ENCODE measurements at places on chromosomes 4 and X.
A peak's percentile ranks its signal among the peaks of the same experiment; 100 is the strongest.

GRCh38 chrX:154091678-154092077 is 5.8 kb downstream of the MECP2 start:
- DNase-seq, result no peak

DNA sequence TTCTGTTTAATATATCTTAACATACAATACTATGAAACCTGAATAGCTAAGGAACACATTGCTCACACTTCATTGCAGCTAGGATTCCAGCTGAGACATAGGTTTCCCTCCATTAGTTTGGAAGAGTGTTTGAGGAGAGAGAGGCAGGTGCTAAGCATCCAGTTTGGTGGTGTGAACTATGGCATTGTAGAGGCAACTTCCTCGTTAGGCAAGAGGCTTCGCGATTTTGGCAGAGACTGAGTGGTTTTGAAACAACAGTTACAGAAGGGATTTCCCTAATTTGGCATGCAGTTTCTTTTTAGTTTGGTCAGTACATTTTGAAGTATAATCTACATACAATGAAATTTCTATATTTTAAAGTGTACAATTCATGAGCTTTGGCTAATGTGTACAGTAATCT is 117.1 kb upstream of the BMP3 start:
- no peak for DNase-seq

DNA sequence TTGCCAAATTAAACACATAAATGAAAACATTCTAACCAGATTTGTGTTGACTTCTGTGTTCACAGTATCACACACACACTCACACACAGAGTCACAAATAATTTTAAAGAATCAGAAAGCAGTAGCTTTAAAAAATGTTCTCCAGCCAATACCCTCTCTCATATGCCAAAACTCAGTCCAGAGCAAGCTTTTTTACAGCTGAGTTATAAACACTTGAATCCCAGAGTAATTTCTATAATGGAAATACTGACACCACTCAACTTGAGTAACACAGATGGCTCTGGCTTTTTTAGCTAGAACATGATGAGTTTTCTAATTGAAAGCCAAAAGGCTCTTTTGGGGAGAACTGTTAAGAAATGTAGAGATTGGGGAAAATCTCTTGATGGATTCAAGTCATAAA is 100.8 kb downstream of the DOCK11 start:
- no peak for DNase-seq

DNA sequence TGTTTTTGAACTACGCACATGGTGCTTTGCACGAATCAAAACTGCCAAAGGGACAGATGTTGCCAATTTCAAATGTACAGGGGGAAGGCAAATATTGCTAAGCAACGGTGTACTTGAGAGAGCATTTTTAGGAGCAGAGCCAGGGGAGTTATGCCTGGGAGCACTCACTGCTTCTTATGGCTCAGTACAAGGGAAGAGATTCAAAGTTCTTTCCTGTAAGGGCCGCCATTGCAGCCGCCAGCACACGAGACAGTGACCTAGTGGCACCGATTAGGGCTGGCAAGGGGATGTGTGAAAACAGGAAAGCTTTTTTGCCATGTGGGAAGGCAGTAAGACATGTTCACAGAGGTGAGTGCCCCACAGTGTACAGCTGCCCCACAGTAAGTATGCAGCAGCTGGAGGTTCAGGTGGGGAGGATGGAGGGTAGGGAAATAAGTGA is 133.8 kb downstream of the AFF1 start:
- DNase-seq, result no peak

DNA sequence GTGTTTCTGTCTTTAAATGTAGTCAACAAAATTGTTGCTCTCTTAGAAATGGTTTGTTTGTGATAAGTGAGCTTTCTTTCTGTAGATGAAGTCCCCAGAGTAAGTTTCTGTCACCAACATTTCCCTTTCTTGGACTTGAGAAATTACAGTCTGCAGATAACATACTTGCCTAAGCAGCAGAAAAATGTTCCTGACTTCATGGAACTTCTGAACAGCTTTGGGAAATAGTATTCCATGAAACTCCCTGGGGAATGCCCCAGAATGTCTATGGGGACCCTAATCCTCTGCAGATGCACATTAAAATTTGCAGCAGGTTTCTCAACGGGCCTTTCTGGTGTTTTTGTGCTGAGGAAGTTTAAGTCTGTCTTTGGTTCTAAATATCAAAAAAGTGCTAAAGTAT is 38.6 kb upstream of the NEIL3 start:
- no peak for DNase-seq

- peak; percentile 52 for DNase-seq
Measured at GRCh38 chr4:52659001-52659721, at the start of gene USP46. Gene USP46, minus strand, starts transcription at chr4:52659301. Its CDS starts 151 bp downstream, at chr4:52659150.

GRCh38 chrX:39204353-39204752 is 403.1 kb downstream of the MID1IP1 start:
- no peak for DNase-seq

DNA sequence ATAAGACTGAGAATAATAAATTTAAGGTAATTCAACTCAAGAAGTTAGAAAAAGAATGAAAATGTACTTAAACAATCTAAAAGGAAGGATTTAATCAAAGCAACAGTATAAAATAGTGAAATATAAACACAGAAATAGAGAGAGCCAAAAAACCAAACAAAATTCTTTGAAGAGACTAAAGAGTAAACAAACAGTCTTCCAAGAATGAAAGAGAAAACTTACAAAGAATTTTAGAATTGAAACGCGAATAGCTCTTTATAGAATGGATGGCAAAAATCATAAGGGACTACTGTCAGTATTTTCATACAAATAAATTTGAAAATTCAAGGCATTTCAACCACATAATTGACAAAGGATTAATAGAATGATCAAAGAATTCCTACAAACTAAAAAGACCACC is 41.7 kb downstream of the VEGFC start:
- no peak for DNase-seq

GRCh38 chr4:37970702-37971101 is 10.5 kb downstream of the PTTG2 start:
- peak; percentile 58 for DNase-seq

GRCh38 chr4:26520728-26521450 is 30.6 kb upstream of the CCKAR start:
- DNase-seq, result no peak

- no peak for DNase-seq
Measured at GRCh38 chrX:110267874-110268273, 50.0 kb downstream of the AMMECR1 start.

DNA sequence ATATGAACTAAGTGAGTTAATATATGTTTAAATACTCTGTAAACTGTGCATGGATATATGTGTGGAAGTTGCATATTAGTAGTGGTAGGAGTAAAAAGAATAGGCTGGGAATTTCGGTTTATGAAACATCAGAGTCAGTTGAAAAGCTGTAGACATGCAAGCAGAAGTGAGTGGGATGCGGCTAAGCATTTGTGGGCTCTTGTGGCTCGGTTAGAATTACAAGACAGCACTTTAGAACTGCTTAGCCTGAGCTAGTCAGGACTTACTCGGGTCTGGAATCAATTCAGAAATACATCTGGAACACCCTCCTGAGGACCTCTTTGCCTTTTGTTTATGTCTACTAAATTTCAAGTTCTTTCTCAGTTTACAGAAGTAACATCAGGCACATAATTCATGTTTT is 93.6 kb downstream of the AFF2 start:
- DNase-seq, result no peak

GRCh38 chr4:11670304-11670703 is 241.6 kb upstream of the HS3ST1 start:
- no peak for DNase-seq

DNA sequence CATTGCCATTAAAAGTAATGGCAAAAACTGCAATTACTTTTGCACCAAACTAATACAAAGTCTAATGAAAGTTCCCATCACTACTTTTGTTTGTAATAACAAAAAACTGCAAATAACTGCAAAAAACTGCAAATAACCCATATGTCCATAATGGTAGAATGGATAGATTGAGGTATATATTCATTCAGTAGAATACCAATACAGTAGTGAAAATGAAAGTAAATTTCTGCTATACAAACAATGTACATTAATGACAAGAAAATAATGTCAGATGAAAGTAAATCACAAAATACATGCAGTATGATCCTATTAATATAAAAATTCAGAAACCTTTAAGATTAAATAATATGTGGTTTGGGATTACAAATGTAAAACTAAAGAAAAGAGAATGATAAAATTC is 41.3 kb upstream of the CEP135 start:
- DNase-seq, result no peak

- no peak for DNase-seq
Measured at GRCh38 chr4:99683895-99684294, 26.3 kb upstream of the C4orf54 start.

GRCh38 chr4:40737879-40738278 is 11.9 kb upstream of the NSUN7 start:
- DNase-seq, result no peak

DNA sequence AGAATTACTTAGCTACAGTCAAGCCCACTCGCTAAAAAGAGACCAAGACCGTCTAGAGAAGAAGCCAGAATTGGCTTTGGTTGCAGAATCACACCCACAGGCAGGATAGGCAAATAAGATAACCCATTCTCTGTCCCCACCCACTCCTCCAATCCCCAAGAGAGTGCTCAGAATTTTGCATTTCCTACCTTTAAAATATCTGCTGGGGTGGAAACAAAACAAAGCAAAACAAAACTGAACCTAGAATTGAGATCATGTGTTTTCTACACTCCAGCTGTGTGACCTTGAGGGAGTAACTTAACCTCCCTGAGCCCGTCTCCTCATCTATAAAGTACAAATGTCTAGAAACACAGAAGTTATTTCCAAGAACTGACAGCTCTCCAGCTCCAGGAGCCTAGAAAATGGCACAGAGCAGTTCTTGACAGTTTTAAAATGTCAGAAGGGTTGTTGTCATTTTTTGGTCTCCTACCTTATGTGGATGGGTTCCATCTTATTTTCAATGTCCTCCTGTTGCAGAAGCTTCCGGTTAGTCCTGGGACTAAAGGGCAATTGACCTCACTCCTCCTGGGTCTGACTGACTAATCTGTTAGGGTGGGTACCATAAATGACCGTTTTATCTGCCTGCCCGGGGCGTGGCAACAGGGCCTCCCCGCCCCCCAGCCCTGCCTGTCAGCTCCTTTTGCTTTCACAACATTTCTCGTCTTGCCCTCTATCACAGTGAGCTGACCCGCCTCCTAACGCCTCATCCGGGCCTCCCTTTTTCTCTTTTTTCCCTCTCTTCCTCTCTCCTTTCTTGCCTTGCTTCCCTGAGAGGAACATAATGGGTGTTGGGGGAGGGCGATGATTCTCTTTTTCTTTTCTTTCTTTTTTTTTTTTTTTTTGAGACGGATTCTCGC is 114.0 kb downstream of the RBM47 start:
- no peak for DNase-seq

DNA sequence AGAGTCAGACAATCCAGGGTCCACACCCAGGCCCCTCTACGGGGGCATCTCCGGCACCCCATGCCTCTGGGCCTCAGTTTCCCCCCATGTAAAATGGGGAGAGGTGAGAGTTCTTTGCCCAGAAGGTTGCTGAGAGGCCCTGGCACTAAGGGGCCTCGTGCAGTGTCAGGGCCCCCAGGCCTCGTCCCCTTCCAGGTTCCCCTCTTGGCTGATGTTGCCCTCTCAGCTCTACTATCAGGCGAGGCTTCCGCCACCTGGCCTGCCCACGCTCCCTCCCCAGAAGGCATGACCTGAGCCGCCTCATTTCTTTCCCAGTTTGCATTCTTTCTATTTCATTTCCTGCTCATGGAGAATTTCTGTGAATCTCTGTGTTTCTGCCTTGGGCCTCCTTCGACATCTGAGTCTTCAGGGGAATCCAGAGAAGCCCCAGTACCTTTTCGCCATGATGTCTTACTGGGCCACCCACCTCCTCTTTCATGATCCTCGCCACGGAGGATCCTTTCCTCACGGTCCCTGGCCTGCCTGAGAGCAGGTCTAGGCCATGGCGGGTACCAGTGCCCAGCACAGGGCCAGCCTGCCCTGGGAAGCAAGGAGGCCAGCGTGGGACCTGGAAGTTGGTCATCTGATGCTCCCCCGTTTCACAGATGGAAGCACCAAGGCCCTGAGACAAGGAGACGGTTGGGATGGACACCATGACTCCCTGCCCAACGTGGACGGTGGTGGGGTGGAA is 21.9 kb upstream of the MRFAP1 start:
- no peak for DNase-seq

- no peak for DNase-seq
Measured at GRCh38 chr4:70681704-70682103, 6.6 kb upstream of the UTP3 start.

- no peak for DNase-seq
Measured at GRCh38 chrX:120293015-120293414, 18.2 kb downstream of the TMEM255A start.
